Activated T-cell treated with anti-CD3 and anti-CD28 coated beads for 24 hours (primary cell): ENCODE measurements at places on chromosomes 13 and 19.

DNA sequence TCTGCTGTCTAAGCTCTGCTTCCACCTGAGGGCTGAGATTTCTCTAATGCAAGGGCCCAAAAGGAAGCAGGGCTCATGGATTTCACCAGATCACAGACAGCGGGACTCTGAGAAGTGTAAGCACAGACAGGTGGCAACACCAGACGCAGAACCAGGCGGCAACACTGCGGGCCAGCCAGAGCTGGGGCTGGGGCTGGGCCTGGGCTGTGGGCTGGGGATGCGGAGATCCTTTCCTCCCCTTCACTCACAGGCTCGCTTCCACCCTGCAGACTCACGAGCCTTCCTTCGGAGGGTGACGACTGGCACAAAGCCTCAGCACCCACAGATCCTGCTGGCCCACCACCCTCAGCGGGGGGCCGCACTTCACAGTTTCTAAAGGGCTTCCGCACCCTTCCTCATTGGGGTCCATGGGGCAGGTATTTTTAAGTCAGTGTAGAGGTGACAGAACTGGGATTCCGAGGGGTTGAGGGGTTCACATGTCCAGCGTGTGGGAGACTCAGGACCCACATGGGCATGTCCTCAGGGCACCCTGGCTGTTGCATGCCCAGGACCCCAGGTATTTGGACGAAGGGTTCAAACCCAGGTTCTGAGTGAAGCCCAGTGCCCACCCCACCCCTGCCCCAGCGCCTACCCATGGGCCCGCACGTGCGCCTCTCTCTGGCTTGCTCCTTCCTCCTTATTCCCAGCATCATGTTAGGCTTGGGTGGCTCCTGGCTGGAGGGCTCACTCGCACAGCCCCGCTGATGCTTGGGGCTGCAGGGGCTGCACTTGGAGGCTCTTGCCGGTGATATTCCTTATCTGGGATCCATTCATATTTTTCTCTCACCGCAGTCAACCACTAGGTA lies 137.3 kb upstream of the GPR12 start:
- no peak for DNase-seq

- no peak for DNase-seq
These were observed 51.5 kb downstream of the SOX21 start for GRCh38 chr13:94660695-94661326.

GRCh38 chr19:38266981-38267597 lies 2.7 kb downstream of the SPINT2 start:
- DNase-seq: no peak

DNA sequence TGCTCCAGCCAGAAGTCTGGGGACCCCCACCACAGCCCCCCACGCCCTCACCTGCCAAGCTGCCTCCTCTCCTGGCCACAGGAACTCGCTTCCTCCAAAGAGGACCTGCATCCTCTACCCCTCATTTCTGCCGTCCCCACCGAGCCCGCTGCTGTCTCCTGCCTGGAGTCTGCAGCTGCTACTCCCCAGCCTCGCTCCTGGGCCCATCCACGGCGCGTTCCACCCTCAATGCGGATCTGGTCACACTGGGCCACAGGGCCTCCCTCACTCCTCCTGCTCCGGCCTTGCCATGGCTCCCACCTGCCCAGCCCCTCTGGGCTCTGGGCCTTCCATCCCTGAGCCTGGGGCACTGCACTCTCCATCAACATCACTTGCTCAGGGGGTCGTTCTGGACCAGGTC lies 4.3 kb downstream of the BTBD2 start:
- DNase-seq: no peak

DNA sequence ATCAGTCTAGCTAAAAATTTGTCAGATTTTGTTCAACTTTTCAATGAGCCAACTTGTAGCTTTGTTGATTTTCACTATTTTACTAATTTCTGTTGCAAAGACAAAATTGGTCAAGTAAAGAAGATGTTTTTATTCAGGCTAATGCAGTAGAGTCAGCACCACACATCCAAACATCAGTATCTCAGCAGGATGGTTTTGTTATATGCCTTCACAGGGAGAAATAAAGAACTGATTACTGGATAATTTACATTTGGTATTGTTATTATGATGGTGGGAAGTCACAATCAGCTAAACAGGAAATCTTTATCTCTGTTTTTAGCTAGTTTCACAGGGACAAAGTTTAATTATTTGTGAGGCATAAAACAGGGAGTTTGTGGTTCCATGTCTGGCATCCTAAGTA lies 713.4 kb downstream of the SLITRK5 start:
- no peak for DNase-seq
